ENCODE measurements at places on chromosomes 2 and 18.

- DNase-seq, result peak; percentile 7
These were observed 150.2 kb upstream of the LHCGR start for GRCh38 chr2:48905696-48906095.

DNA sequence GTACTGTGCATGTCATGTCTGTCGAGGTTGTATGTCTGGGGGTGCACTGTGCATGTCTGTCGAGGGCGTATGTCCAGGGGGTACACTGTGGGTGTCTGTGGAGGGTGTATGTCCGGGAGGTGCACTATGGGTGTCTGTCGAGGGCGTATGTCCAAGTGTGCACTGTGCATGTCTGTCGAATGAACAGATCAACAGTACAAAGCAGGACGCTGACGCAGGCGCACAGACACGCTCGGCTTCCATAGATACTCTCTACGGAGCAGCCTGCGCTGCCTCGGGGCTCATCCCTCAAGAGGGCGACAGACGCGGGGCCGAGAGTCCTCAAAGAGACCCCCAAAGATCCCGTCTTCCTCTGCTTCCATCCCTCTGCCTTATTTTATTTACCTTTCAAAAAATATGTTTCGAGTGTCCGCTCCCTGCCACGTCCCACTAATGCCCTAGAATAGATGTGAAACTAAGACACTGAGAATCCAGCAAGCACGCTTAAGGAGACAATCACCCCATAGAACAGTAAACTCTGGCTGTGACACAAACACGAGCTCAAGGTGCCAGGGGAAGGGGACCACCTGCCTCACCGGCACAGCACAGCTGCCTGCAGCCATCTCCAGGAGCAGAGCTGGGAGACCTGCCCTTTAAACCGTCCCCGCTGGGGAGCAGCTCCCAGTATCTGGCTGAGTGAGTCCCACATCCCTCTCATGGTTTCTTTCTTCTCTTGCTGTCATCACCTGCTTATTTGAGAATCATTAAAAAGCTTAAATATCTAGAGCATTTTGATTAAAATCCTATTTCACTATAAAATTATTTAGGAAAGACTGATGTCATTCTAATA lies 250.5 kb upstream of the MYT1L start:
- no peak for DNase-seq

- DNase-seq, result no peak
These were observed 685.8 kb upstream of the HS6ST1 start for GRCh38 chr2:129004485-129004884.

- DNase-seq, result no peak
These were observed 18.2 kb downstream of the RPL37A start for GRCh38 chr2:216516730-216517350.

- no peak for DNase-seq
These were observed 110.5 kb downstream of the ESCO1 start for GRCh38 chr18:21489919-21490495.

DNA sequence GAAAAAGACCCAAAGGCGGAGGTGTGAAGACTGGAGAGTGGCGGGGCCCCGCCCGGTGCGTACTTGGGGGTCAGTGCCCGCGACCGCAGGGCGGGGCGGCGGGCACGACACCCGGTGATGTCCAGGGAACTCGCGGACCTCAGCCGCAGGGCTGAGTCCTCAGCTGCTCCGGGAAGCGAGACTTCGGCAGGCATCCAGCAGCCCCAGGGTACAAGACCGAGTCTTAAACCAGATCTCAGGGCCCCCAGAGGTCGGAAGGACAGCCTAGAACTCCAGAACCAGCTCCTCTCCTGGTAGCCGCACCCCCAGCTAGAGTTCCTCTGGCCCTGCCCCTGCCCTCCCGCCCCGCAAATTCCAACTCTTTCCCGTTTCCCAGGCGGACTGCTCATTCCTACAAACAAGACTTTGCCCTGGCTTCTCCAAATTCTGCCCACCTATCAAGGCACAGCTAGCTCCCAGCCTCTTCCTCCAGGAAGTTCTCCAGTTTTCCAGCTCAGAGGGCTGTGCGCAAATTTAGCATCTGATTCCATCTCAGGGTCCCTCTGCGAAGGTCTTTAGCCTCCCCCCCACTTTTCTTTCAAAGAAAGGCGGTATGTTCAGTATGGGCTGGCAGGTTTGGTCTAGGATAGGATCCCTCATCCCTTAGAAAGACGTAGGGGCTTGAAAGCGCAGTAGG lies 26.0 kb upstream of the NOTO start:
- peak; percentile 68 for DNase-seq

DNA sequence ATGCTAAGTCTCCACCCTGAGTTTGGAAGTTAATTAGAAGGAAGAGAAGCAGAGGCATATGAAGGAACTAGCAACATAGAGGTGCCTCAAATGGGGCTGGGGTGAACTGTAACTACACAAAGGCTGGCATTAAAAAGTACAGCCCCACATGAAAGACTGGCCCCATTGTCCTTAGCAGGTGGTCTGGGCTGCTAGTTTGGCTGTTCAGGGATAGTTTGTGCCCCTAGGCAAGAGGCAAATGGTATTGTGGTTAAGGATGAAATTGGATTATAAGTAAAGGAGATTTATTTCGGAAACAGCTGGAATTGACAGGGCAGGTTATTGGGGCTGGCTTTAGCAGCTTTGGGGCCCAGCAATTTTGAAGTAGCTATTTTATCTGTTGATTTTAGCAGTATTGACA lies 365.7 kb upstream of the TNP1 start:
- DNase-seq, result no peak

- DNase-seq, result peak; percentile 72
These were observed 72.8 kb upstream of the TAF1B start for GRCh38 chr2:9770308-9771100.

- DNase-seq, result no peak
These were observed 38.3 kb downstream of the IL1RL2 start for GRCh38 chr2:102224824-102225739.

DNA sequence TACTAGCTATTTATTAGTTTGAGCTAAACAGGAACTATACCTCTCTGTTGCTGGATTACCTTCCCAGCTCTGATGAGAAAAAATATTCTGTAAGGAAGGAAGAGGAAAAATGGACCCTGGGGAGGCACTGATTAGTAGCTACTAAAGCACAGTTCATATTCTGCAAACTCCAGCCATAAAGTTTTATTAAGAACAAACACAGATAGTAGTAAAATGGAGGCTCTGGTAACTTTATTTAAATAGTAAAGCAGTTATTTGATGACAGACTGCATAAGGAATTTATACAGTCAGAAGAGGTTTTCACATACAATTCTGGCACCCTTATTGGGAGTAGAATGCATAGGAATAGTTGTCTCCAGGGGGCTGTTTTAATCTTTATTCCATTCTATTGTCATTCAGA lies 84.1 kb downstream of the XIRP2 start:
- no peak for DNase-seq

DNA sequence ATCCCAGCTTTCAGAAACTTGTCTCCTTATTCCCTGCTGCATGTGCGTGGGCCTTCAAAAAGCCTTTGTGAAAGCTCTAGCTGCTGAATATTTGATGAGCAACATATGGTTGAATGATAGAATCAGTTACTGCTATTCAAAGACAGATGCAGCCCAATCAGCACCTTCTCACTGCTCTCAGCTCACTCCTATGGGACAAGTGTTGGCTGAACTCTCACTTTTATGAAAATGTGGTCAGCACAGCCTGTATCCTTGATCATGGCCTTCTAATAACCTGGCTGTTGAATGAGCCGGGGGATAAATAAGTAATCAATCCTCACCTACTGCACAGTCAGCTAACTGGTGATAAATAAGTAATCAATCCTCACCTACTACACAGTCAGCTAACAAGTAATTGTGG lies 103.2 kb downstream of the PIEZO2 start:
- DNase-seq, result no peak

Measured in CMK (cell line).